ENCODE measurements at places on chromosomes 2 and 18.

DNA sequence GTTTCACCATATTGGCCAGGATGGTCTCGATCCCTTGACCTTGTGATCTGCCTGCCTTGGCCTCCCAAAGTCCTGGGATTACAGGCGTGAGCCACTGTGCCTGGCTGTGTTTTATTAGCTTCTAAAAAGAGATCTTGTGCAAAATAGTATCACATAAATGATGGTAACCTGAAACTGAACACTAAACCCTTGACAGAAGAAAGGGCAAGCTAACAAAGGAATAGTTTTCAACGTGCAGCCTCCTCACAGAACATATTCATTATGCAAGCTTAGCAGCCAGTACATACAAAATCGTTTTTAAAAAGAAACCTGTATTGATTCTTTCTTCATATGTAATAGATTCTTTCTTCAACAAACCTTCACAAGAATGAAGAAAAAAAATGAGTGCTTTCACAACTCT, 20.6 kb downstream of the CHN1 start:
- no peak for DNase-seq

- DNase-seq, result no peak
Measured at GRCh38 chr2:151009437-151010175, 252.1 kb downstream of the RBM43 start.

DNA sequence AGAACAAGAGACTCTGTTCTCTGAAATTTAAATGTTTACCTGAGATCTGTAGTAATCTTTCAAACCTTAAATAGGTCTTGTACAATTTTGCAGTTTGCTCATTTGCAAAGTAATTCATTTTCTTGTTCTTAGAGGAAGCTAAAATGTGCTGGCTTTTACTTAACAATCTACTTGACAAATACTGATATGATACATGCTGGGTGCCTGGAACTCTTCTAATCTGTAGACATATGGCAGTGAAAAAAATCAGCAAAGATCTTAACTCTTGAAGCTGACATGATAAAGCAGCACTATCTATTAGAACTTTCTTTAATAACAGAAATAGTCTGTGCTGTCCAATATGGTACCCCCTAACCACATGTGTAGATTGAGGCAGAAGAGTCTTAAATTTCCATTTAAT, 1352.8 kb upstream of the SLC39A10 start:
- DNase-seq, result no peak

DNA sequence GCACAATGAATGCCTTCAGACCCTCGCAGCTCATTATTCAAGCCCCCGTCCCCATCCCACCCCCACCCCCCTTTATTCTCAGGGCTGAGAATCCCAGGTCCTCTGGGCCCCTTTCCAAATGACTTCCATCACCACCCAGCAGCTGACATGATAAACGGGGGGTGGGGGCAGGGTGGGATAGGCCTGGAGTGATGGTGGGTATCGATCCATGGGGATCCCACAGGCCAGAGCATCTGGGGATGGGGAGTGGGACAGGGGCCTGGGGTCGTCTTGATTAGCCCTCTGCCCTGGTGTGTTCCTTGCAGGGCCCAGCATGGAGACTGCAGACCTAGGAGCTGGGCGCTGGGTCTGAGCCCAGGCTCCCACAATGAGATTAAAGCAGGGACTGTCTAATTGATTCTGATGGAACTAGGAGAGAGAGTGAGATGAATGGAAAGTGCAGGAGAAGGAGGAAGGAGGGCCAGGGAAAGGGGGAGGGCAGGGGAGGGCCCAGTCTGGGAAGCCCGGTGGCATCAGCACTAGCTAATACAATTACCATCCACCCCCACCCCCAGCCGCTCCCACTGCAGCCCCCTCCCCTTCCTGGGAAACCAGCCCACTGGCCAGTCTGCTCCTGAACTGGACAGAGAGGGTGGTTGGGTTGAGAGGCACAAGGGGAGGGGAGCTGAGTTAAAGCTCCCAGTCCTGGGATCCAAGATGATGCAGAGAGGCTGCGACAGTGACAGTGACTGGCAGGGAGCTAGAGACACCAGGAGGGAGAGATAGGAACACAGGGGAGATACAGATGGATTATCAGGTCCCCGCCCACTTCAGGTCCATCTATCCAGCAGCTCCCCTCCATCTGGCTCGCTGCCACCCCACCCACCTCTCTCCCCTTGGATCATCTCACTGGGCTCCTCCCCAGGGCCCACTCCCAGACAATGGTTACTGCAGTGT, 13.1 kb upstream of the TNS1 start:
- DNase-seq, result no peak

DNA sequence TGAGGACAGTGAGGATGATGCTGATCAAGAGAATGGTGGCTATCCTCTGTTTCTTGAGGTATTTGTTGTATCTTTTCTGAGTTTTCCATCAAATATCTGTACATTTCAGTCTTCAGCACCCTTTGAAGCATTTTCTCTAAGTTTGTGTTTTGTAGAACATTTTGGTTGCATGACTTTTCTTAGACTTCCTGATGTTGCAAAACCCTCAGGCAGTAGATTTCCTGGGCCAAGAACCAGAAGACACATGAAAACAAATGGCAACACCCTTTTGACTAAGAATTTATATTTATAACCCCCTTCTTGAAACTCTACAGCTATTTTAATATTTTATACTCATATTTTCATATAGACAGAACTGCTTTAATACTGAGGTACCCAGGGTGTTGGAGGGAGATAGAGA, 16.2 kb downstream of the HNMT start:
- DNase-seq, result no peak

- DNase-seq, result no peak
Measured at GRCh38 chr18:8008033-8008432, 440.9 kb downstream of the PTPRM start.

GRCh38 chr2:222733846-222734702, 62.6 kb downstream of the MOGAT1 start:
- DNase-seq, result no peak

DNA sequence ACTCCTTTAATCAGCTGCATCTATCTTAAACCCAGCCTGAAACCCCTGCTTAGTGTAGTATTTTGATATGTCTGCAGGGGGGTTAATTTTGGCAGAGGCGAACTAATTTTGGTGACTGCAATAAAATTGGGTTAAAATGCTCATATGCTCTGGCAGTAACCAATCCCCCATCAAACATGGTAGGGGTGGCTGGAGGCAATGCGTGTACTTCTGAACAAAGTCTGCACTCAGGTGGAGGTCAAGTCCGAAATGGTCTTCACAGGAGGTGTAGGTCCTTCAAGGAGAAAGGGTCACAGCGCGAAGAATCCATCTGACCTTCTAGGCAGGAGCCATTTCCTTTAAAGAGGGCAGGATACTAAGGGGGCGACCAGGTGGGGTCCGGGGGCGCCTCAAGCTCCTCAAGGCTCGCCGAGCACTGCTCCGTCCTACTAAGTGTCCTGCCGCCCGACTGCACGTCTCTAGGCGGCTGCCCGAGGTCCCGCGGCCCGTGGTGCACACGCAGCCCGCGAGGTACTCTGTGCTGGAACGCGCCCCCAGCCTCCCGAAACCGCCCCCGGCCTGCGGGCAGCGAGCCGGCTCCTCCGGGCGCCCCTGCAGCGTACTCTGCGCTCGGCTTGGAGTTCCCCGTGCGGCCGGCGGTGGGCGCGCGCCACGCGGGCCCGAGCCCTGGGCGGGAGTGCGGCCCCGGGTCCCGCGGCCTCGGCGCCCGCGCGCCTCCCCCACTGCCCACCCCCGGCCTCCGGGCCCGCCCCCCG, 1.7 kb upstream of the LDLRAD4 start:
- DNase-seq, result no peak
